Sigmoid colon (tissue), 7 donors: ENCODE measurements at places on chromosomes 5 and 9. TPM values are rescaled to one million over a fixed set of nuclear protein-coding genes. Genes with fewer than 3 reads are reported as not detected.

Gene ZNF658
- 5.3 TPM for total RNA-seq

Gene DDX4
- total RNA-seq, result 0.33 TPM

Gene PRUNE2
- 536 TPM for total RNA-seq

Gene DIMT1
- 42.2 TPM for total RNA-seq

Gene SSBP2
- 89.2 TPM for total RNA-seq

Gene UAP1L1
- total RNA-seq, result 9.1 TPM

Gene STRBP
- total RNA-seq, result 13.3 TPM

Gene MAMDC4
- total RNA-seq, result 0.71 TPM

Gene CACNA1B
- 0.81 TPM for total RNA-seq

Gene NAA35
- total RNA-seq, result 23.2 TPM

Gene ROPN1L
- total RNA-seq, result not detected

Gene ENTPD2
- total RNA-seq, result not detected

Gene KCTD16
- total RNA-seq, result under 0.01 TPM

Gene C9orf50
- 1.2 TPM for total RNA-seq

Gene PCDHGB3
- total RNA-seq, result 6.1 TPM

Gene OMD
- total RNA-seq, result 6.5 TPM

Gene SLC6A19
- not detected for total RNA-seq

Gene SGCD
- 15.0 TPM for total RNA-seq

Gene ANKRD34B
- total RNA-seq, result not detected

Gene SSNA1
- total RNA-seq, result 75.3 TPM

Gene LCN9
- total RNA-seq, result not detected

Gene F2RL1
- 0.36 TPM for total RNA-seq

Gene WDR70
- total RNA-seq, result 25.5 TPM

Gene ENG
- 17.1 TPM for total RNA-seq

Gene ZNF354C
- 7.7 TPM for total RNA-seq

Gene FAM114A2
- 23.9 TPM for total RNA-seq

Gene BTNL8
- 0.27 TPM for total RNA-seq

Gene CTNNA1
- total RNA-seq, result 165 TPM

Gene CCL27
- total RNA-seq, result not detected

Gene DMAC1
- total RNA-seq, result 17.2 TPM

Gene TMEM141
- total RNA-seq, result 37.5 TPM

Gene DMRT3
- total RNA-seq, result not detected

Gene RNF180
- total RNA-seq, result 27.1 TPM

Gene TLE1
- 54.6 TPM for total RNA-seq

Gene KIAA0825
- 4.6 TPM for total RNA-seq

Gene ENTPD8
- not detected for total RNA-seq

Gene HSD17B3
- not detected for total RNA-seq

Gene KCNV2
- not detected for total RNA-seq

Gene GARIN3
- not detected for total RNA-seq

Gene NUDT12
- 12.3 TPM for total RNA-seq

Gene AJM1
- total RNA-seq, result 0.82 TPM

Gene BHMT2
- total RNA-seq, result 12.1 TPM

Gene HMMR
- total RNA-seq, result 1.1 TPM

Gene THOC3
- 17.2 TPM for total RNA-seq

Gene PTGS1
- 150 TPM for total RNA-seq

Gene WHRN
- total RNA-seq, result 5.4 TPM

Gene QRFP
- not detected for total RNA-seq

Gene SIT1
- not detected for total RNA-seq

Gene ADAMTSL2
- 0.81 TPM for total RNA-seq

Gene ADAMTS16
- 0.16 TPM for total RNA-seq

Gene MCTP1
- total RNA-seq, result 20.5 TPM

Gene FBP1
- 7.1 TPM for total RNA-seq

Gene ORM2
- not detected for total RNA-seq

Gene HTR1A
- total RNA-seq, result not detected

Gene PCDHGB7
- 16.1 TPM for total RNA-seq

Gene SLC9A3
- total RNA-seq, result 2.5 TPM

Gene GBGT1
- total RNA-seq, result 20.5 TPM

Gene OR1J2
- total RNA-seq, result not detected
